ENCODE measurements at places on chromosomes 2 and 18. TPM values are rescaled to one million over a fixed set of nuclear protein-coding genes. Genes with fewer than 3 reads are reported as not detected.

WNT6 gene
- total RNA-seq = 0.37 TPM

TRIM43 gene
- not detected for total RNA-seq

POU3F3 gene
- not detected for total RNA-seq

SNED1 gene
- total RNA-seq = 4.6 TPM

ASB18 gene
- total RNA-seq = not detected
